ENCODE measurements at places on chromosomes 1 and 21.

DNA sequence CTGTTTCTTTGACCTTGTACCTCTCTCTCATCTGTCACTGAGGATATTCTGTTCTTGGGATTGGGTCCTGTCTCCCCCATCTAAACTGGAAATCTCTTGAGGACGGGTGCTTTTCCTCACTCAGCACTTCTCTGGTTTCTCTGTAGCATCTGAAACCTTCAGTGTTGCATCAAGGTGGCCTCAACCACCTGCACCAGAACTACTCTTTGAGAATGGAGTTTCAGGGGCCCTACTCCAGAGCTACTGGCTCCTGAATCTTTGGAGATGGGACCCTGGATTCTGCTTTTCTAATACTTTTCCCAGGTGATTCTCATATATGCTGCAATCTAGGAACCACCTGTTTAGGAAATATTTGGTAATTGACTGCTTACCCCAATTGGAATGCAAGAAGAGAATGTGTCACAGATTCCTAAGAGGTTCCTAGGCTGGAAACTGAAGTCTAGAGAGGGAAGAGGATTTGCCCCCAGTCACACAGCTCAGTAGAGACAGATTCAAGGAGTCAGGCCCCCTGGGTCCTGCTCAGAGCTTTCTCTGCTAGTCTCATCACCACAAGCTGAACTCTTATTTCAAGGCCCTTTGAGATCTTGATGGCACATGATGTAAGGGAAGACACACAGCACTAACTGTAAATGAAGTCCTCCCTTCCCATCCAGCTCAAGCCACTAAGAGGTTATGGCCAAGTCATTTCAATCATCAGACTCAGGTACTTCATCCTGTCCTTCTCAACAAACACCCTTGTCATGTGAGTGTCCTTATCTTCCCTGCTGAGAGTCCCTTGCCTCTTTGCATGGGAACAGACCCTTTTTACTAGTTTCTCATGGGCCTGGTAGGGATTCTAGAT, 48.7 kb downstream of the EIF2D start:
- no peak for DNase-seq

GRCh38 chr1:64474665-64475439, 4.9 kb downstream of the CACHD1 start:
- no peak for DNase-seq

GRCh38 chr1:9782897-9783296, 40.9 kb downstream of the CLSTN1 start:
- no peak for DNase-seq

DNA sequence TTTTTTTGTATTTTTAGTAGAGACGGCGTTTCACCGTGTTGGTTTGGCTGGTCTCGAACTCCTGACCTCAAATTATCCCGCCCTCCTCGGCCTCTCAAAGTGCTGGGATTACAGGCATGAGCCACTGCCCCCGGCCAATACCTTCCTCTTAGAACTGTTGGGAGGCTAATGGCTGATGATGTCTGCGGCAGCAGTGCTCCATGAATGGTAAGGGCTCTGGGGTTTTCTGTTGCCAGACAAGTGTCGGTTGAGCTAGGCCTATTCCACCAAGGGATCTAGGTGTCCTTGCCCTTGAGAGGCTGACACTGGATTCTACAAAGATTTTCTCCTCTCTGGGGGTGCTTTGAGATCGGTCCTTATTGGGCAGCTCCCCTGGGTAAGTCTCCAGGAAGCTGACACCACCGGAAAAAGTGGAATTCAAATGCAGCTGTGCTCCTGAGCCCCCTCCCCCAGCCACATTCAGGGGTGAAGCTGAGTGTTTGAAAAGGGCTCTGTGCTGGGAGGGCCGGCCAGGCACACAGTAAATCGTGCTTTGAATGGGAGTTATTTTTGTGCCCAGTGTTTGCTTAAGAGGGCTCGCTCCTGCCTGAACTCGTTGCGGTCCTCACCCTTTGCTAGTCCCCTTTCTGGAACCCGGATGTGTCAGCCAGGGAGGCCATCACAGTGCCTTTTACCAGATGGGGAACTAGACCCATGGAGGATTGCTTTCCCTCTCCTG, 5.2 kb downstream of the SOX13 start:
- DNase-seq: no peak

GRCh38 chr1:53781654-53782053, 42.7 kb upstream of the GLIS1 start:
- peak; percentile 70 for DNase-seq

DNA sequence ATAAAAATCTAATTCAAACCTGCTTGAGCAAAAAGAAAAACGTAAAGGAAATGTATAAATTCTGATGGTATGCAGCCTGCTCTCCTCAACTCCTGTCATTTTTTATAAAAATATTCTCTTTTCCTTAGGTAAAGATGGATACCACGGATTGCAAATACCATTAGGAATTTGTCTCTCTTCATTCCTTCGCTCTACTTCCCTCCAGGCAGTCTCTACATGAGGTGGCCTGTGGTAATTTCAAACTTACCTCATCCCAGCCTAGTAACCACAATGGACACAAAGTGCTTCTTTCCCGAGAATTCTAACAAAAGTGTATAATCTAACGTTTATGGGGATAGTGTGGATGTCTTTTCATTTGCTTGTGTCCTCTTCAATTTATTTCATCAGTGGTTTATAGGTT, 239.5 kb upstream of the LRRC7 start:
- no peak for DNase-seq

- no peak for DNase-seq
Observed at GRCh38 chr1:230735447-230735846, 11.7 kb upstream of the CAPN9 start.

- no peak for DNase-seq
Observed at GRCh38 chr1:209397910-209398309, 185.6 kb upstream of the CAMK1G start.

GRCh38 chr1:67134695-67135094, at the start of gene C1orf141:
C1orf141 (minus strand) TSS chr1:67134970; CDS start chr1:67127240, 7,730 bp downstream.
- DNase-seq: peak; percentile 15

- DNase-seq: no peak
Observed at GRCh38 chr21:42453224-42453985, 42.6 kb downstream of the RSPH1 start.

GRCh38 chr1:10513199-10513598, 38.4 kb downstream of the PEX14 start:
- no peak for DNase-seq

- DNase-seq: peak; percentile 38
Observed at GRCh38 chr1:90821152-90821787, 104.2 kb upstream of the BARHL2 start.
